ENCODE measurements at places on chromosomes 7 and 10.

DNA sequence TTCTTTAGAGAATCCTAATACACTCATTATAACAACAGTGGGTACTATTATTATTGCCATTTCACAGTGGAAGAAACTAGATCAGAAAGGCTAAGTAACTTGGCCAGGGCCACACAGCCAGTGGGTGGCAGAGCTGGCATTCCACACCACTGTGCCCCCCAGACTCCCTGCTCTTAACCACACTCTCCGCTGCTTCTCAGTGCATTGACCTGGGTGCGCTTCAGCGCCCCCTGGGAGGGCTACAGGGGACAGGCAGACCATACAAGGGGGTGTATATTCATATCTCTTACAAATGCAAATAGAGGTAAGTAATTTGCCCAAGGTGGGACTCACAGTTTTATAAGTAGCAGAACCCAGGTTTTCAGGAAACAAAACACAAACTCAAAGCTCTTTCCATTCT, 77.0 kb upstream of the NMT2 start:
- DNase-seq: no peak

GRCh38 chr10:4070184-4070583, 285.2 kb upstream of the KLF6 start:
- no peak for DNase-seq

- DNase-seq: no peak
Measured at GRCh38 chr10:1712314-1712713, 25.0 kb downstream of the ADARB2 start.

DNA sequence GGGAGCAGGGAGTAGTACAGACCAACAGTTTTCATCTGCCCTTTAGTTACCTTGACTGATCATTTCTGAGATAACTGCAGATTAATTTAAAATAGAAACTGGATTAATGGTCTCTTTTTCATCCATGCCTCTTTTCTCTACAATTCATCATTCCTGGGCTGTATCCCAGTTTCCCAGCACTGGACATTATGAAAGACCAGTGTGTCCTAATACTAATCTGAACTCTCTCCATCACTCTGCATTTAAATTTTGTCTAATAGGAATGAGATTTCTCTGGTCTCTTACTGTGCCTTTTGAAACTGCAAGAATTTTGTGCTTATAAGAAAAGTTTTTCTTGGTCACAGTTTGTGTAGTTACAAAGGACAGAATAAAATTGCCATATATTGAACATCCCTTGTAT, 12.7 kb downstream of the PLEKHA8 start:
- DNase-seq: no peak

All from T-helper 22 cell (primary cell).